Stomach (tissue), 19 donors: ENCODE measurements at places on chromosomes 2 and 18. TPM values are rescaled to one million over a fixed set of nuclear protein-coding genes. Genes with fewer than 3 reads are reported as not detected.

GRCh38 chr2:176986487-176986886 lies 226.1 kb upstream of the HNRNPA3 start:
- no peak for DNase-seq

- DNase-seq = no peak
Observed at GRCh38 chr2:68827666-68828065, 43.5 kb downstream of the BMP10 start.

- DNase-seq = peak; percentile 46
Observed at GRCh38 chr2:85596026-85596333, 435 bp downstream of the RNF181 start.

- DNase-seq = no peak
Observed at GRCh38 chr2:64946769-64947247, 42.4 kb upstream of the SLC1A4 start.

DNA sequence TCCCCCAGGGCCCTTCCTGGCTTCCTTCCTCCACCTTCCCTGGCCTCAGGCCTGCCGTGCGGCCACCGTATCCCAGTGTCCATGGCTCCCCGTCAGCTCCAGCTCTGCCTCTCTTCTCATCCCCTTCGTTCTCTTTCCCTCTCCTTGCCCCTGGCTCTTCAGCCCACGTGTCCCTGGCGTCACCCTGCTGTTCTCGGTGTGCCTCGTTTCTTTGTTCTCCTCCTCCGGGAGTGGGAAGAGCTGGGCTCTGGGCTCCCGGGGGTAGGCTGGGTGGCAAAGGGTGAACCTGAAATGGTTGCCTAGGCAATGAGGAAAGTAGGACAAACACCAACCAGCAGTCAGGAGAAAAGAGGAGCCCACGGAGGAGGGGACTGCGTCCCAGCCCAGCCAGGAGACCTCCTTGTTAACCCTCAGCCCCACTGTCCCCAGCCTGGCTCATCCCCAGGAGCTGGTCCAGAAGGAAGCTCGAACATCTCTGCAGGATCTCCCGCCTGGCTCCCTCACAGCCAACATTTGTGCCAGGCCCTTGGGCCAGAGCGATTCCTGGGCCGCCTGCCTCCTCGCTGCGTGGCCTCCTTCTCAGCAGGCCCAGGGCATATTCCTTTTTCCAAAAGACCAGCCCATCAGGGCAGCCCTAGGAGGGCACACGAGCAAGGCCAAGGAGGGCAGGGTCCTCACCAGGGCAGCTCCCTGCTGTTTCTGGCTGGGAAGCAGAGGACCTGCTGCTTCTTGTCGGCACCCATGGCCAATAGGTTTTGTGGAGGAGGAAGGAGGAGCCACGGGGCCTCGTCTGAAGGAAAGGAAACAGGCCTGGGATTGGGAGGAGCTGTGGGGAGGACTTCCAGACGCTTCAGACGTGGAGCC lies 30.9 kb upstream of the DNMT3A start:
- DNase-seq = no peak

DNA sequence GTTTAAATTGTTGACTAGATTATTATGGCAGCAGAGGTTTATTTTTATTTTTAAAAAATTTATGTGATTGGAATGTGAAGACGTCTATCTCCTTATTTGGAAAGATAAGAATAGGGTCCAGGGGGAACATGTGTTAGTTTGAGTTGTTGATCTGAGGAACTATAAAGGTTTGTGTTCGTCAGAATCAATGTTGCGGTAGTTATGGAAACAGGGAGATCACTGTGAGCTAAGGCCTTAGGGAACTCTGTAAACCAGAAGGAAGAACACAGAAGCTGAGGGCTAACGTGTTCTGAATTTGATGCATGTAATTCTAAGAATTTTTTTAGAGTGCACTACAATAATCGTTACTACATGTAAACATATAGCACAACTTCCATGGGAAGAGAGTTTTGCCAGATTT lies 168.5 kb upstream of the ZSWIM2 start:
- DNase-seq = no peak

- no peak for DNase-seq
Observed at GRCh38 chr2:176561706-176562105, 292.5 kb downstream of the MTX2 start.

- peak; percentile 71 for DNase-seq
Observed at GRCh38 chr18:44778788-44779187, 98.1 kb downstream of the SETBP1 start.

DNA sequence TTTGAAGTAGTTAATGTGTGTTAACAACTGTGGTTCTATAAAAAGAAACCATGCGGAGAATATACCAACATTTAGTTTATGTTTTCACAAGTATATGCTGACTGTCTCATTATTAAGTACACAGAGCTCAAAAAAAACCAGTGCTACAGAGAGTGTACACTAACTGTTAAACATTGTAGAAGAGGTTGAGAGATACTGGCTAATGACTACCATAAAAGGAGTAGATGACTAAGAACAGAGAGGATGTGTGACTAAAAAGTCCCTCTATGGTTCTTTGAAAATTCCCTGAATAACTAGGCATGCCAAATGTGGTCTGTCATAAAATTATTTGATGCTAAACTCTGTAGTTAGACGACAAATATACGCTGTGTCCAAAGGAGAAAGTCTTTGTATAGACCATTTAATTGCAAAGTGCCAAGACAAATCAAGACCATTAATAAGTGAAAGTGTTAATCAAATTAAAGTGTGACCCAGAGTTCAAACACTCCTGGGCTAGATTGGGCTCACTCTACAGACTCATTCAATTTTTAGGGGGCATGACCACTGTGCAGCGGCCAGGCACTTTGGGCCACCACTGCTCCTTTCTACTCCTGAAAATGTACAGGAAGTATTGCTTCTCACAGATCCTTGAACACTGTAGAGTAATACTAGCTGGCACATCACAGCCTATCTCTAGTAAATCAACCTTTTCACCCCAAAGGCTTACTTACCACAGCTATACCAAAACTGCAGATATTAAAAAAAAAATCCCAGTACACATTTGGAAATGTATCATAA lies 45.1 kb upstream of the SERTAD2 start:
- DNase-seq = no peak

DNA sequence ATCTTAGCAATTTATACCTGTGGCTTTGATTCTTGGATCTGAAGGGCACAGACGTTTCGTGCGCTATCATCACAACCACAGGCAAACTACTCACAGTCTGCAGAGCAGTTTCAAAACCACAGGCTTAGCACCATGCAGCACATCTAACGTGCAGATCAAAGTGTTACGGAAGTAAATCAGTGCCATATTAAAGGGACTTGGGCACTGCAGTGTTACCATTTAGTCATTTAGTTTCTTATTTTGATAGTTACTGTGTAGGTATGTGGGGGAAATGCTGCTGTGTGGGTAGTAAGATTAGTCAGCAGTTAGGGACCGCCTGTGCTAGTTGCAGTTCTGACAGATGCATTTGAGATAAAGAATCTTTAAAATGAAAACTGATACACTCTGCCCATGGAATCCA lies 384.0 kb downstream of the NBAS start:
- DNase-seq = peak; percentile 44

- no peak for DNase-seq
Observed at GRCh38 chr2:69459936-69460335, 22.7 kb upstream of the NFU1 start.

- DNase-seq = no peak
Observed at GRCh38 chr2:136997557-136997956, 232.2 kb downstream of the THSD7B start.

- no peak for DNase-seq
Observed at GRCh38 chr18:56443166-56443907, 195.1 kb downstream of the TXNL1 start.

NETO1 gene
- polyA plus RNA-seq = 0.06 TPM

ST6GAL2 gene
- not detected for polyA plus RNA-seq

MERTK gene
- polyA plus RNA-seq = 3.9 TPM

GTF2A1L gene
- polyA plus RNA-seq = 1.8 TPM
